GM12878 (cell line): ENCODE measurements at places on chromosomes 7 and 10. TPM values are rescaled to one million over a fixed set of nuclear protein-coding genes. Genes with fewer than 3 reads are reported as not detected.

Gene PLXDC2
- 0.08 and 0.31 TPM in 2 replicates for total RNA-seq

Gene LIPN
- total RNA-seq = not detected in 2 replicates

Gene OAT
- 1.2 and 1.8 TPM in 2 replicates for total RNA-seq

DNA sequence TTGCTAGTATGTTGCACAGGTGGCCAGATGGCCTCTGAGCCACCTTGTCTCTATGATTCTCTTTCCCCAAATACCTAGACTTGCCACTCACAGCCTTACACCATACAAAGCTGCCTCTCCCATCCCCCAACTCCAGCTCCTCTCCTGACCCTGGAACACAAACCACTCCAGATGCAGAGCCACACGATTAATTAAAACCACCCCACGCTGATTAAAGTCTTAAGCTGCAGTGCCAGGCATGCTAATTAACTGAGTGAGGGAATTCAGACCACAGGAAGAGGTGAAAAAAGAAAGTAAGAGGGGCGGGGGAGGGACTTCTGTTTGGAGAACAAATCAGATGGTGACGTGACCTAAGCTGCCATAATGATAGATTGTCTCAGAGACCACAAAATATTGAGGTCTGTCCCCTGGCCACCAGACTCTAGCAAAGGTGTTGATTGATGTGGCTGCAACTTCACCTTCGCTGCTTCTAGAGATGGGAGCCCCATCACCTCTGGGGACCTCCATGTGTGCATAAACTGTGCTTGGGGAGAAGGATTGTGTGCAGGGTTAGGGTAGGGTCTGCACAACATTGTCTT lies 331.3 kb downstream of the PLXNA4 start:
- DNase-seq = no peak

Gene C7orf57
- not detected in 2 replicates for total RNA-seq

GRCh38 chr7:83798489-83798888 lies 149.6 kb upstream of the SEMA3E start:
- peak; percentile 55 for DNase-seq

Gene RGR
- total RNA-seq = not detected in 2 replicates

DNA sequence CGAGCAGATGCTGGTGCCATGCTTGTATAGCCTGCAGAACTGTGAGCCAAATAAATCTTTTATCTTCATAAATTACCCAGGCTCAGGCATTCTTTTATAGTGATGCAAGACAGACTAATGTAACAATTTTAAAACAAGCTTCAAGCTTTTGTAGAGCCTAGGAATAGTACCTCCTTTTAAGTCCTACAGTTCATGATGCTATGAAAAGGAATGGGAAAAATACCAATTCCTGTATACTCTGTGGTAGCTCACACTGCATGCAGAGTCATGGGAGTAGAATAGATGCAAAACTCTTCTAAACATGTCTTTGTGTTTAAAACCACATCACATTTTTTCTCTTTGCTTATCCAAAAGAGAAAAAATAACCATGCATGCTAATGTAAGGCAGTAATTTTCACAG lies 66.6 kb upstream of the WNT16 start:
- DNase-seq = no peak

Gene STEAP1B
- total RNA-seq = not detected in 2 replicates

Gene SLC29A4
- total RNA-seq = 0.45 and 0.72 TPM in 2 replicates

Gene GFRA1
- total RNA-seq = 0.05 TPM in 2 replicates
